DMS53 (cell line): ENCODE measurements at places on chromosomes 11 and 22.

DNA sequence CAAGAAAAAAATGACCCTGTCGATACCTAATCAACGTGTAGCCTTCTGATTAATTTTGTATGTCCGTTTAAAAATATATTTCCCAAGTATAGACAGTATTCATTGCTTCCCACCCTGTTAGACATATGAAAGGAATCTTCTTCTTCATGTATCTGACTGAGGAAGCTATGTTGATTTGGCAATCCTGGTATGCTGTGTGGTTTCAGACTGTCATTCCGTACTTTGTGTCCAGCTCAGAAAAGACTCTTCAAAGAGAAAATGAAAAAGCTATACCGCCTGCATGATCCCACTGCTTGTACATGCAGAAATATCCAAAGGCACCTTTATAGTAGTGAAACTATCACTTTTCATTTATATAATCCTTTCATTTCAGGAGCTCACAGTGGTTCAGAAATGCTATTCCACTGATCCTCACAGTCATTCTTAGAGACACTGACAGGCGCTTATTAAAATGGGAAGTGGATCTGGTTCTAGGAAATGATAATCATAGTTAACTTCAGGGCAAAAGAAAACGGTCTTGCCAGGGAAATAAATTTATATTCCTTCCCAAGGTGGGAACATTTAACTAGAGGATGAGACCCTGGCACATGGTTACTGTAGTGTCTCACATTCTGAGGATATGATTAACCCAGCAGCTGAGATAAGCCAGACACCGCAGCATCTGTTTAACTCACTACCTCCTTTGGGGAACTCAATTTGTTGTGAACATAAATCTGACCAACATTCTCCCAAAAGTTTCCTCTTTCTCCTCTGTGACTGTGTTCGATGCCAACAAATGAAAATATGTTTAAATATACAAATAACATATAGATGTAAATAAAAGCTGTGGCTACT lies 599.2 kb upstream of the LUZP2 start:
- DNase-seq, result no peak

GRCh38 chr11:113142508-113142907 lies 171.9 kb upstream of the TTC12 start:
- no peak for DNase-seq

DNA sequence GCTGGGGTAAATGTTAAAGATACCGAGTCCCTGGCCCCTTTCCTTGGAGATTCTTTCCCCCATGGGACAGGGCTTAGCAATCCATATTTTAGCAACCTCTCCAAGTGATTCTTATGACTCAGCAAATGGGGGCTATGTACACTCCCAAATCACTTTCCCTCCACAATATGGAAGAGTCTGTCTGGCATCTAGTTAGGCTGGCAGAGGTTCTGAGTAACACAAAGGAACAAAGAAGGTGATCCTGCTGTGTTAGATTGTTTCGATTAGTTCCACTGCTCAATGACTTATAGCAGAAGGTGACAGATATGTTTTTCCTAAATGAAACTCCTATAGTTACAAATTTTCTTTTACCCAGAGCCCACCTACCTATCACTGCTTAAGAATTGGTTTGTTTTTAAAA lies 154.0 kb upstream of the SYT13 start:
- no peak for DNase-seq

DNA sequence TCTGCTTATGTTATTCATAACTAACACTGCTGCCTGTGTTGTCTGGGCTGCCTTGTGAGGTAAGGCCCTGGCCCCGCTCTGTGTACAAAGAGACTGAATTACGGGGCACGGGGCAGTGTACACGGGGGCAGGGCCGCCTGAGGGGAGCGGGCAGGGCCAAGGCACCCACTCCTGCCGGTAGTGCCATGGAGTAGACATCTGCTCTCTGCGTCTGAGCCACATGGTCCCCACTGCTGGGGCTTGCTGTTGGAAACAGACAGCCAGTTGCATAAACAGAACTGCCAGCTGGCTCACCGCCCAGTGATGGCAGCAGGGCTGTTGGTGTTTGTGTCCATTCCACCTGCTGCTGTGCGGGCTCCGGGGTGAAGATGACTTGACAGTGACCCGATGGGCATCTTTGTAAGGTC lies 19.8 kb downstream of the FAM118A start:
- no peak for DNase-seq

DNA sequence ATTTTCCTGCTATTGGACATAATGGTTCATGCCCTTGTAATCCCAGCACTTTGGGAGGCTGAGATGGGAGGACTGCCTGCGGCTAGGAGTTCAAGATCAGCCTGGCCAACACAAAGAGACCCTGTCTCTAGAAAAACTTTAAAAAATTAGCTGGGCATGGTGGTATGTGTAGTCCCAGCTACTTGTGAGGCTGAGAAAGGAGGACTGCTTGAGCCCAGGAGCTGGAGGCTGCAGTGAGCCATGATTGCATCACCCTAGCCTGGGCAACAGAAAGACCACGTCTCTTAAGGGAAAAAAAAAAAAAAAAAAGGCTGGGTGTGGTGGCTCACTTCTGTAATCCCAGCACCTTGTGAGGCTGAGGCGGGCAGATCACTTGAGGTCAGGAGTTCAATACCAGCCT lies 94.0 kb downstream of the APOL5 start:
- DNase-seq, result no peak

GRCh38 chr11:1237128-1237580 lies 14.3 kb downstream of the MUC5B start:
- DNase-seq, result no peak

GRCh38 chr11:41379084-41379483 lies 80.4 kb downstream of the LRRC4C start:
- peak; percentile 3 for DNase-seq
